Activated CD8-positive, alpha-beta T cell treated with anti-CD3 and anti-CD28 coated beads, Interleukin-2, amount 10 ng/mL, durations not matched to agents 7 days and 5 days (primary cell): ENCODE measurements at places on chromosomes 5 and 9.
A peak's percentile ranks its signal among the peaks of the same experiment; 100 is the strongest.

DNA sequence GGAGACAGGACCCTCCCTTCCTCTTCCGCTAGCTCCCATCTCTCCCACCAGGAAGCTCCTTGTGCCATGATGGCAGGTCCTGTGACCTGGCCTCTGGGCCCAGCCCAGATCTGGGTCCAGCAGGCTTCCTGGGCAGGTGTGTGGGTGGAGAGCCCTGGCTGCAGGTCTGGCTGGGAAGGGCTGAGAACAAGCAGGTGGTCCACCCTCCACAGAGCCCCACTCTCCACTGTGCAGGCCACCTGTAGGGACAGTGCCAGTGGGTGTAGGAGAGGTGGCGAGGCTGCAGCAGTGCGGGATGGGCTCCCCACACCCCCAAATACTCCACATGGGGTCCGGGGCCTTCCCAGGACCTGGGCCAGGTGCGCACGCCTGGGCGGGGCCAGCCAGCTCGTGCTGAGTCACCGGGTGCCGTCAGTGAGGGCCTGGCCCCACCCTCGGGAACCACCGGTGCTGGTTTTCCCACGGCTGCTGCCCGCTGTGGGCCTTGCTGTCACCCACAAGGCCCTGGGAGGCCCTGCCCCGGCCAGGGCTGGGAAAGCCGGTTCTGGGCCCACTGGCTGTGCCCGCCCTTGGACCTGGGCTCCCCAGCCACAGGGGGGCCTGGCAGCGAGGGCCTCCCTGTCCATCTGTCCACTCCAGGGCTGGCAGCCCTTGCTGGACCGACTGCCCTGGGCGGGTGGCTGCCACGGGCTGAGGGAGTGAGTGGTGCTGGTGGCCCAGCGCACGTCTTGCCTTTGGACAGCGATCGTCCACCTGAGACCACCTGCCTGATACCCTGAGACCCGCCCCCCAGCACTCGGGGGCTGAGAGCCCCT lies 9.3 kb upstream of the NRARP start:
- peak; percentile 31 for DNase-seq

- no peak for DNase-seq
Measured at GRCh38 chr5:45109636-45110035, 300.9 kb downstream of the MRPS30 start.

- no peak for DNase-seq
Measured at GRCh38 chr5:141846031-141846430, 32.2 kb downstream of the PCDH1 start.

DNA sequence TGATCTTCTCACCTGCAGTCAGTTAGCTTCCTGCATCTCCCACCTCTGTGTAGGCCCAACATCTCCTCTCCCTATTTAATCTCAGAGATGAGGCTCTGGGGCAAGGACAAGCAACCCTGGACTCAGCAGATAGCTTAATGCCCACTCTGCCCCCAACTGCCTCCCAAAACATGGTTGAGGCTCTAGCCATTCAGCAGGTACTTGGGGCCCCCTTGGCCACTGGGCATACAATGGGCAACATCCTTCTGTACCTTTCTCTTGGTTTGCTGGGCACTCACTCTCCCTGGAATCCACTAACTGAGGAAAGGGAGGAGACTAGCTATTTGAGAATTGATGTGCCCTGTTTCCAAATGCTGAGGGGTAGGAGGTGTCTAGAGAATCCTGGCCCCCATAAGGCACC lies 9.4 kb downstream of the IGIP start:
- DNase-seq, result no peak

DNA sequence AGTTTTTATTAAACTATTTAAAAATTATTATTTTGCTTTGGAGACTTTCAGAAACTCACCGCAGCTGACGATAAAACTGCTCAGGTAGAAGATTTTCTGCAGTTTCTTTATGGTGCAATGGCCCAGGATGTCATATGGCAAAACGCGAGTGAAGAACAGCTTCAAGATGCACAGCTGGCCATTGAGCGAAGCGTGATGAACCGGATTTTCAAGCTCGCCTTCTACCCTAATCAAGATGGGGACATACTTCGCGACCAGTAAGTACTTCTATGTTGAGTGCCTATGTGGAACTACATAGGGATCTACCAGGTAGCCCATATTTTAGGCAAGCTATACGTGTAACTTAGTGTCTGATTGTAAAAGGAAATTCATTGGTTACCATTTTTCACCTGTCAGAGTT lies 94.0 kb downstream of the GAPVD1 start:
- DNase-seq, result no peak

GRCh38 chr5:56323505-56323904 lies 90.4 kb upstream of the ANKRD55 start:
- no peak for DNase-seq

GRCh38 chr9:127519301-127520166 lies 68.2 kb downstream of the LRSAM1 start:
- DNase-seq, result peak; percentile 61

DNA sequence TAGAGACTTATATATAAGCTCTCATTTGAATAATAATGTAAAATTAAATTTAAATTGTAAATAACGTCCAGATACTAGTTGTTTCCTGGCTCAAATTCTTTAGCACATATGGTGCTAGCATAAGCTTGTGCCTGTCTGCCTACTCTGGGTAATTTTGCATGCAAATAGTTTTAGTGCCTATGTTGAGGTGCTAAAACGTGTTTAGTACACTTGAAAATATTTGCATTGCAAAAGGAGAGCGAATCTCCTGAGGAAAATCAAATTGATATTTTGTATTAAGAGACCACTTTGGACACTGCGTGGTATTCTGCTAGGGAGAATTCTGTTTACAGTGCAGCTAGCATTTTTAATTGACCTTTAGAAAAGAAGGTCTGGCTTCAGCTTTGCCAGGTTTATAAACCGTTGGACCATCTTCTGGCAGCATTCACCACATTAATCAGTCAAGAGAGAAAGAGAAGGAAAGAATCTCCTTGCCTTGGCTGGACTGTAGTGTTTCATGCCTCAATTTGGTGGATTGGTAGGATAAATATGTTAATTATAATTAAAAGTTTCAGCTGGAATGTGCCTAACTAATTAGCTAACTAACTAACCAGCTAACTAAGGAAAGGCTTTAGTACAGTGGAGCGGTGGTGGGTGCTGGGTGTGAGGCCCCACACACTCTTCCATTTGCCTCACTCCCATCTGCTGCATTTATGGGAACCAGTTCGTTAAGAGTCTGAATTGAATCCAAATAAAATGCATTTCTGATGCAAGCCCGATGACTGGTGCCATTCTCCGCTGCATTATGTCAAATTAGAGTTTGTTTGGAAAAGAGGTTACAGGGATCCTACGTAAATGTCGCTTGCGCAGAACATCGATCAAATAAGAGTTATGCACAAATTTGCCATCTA lies 150.1 kb upstream of the MPDZ start:
- DNase-seq, result no peak

- DNase-seq, result no peak
Measured at GRCh38 chr9:90787771-90788460, 13.7 kb upstream of the SYK start.

DNA sequence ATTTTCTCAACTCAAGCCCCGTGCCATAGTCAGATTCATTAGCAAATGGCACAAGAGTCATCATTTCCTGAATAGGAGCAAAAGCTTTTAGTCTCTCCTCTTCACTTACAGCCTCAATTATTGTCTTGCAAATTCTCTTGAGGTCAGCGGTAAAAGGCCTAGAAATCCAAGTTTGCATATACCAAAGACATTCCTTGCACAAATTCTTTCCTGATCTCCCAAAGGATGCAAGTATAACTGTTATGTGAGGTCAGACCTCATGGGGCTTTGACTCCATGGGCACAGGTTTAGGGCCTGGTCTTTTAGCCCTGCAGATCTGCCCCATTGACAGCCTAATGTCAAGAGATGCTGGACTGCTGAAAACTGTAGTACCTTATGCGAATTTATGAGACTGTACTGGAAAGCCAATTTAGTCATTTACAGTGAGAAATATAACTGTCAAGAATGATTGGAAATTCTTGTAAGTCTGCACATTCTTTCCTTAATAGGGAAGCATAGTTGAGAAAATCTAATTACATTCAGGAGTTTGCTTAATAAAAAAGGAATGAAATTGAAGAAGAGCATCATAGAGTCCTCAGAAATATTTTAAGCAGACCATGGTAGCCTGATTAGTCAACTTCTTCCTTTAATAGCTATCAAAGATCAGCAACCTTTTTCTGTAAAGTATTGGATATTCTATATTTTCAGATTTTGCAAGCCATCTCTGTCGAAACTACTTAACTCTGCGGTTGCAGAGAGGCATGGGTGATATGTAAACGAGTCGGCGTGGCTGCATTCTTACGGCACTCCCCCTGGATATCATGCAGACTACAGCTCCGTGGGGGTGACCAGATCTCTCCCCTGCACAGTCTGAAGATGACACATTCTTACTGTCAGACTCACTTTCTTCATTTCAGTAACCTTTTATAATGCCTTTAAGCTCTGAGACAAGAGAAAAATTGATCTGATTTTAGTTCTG lies 45.2 kb downstream of the GCNT4 start:
- DNase-seq, result no peak

- DNase-seq, result no peak
Measured at GRCh38 chr9:68547417-68547816, 6.7 kb upstream of the TMEM252 start.

- DNase-seq, result no peak
Measured at GRCh38 chr5:140785905-140786686, at the start of gene PCDHA1. Gene PCDHA1, plus strand, starts transcription at chr5:140786140.

- no peak for DNase-seq
Measured at GRCh38 chr5:110371725-110372041, 354.8 kb downstream of the TMEM232 start.
